ENCODE measurements at places on chromosomes 12 and 14.
A peak's percentile ranks its signal among the peaks of the same experiment; 100 is the strongest.

DNA sequence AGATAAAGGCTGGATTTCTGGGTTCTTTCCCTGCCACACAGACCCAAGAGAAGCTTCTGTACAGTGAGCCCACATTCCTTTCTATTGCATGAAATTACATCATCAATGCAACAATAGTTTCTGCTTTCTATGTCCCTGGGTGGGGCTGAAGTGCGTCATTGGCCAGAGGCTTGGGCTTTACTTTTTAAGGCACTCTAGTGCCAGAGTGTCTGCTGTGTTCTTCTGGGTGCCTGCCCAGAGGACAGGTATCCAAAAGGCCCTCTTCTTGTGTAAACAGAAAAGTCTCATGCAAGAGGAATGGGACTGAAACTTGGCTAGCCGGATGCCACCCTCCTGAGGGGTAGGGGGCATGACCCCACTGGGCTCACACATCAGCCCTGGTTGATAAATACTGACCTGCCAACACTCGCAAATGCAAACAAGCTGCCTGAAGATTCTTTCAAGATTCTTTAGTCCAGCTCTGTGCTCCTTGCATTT, 5.9 kb downstream of the KRT86 start:
- DNase-seq: peak; percentile 96

- peak; percentile 42 for DNase-seq
Observed at GRCh38 chr12:62361048-62361447, 100.8 kb downstream of the USP15 start.

GRCh38 chr12:3747543-3747942, 5.4 kb downstream of the CRACR2A start:
- DNase-seq: no peak

- no peak for DNase-seq
Observed at GRCh38 chr14:58249611-58250010, 5.0 kb downstream of the PSMA3 start.

- DNase-seq: peak; percentile 44
Observed at GRCh38 chr14:73741876-73742519, 27.8 kb upstream of the PNMA1 start.

DNA sequence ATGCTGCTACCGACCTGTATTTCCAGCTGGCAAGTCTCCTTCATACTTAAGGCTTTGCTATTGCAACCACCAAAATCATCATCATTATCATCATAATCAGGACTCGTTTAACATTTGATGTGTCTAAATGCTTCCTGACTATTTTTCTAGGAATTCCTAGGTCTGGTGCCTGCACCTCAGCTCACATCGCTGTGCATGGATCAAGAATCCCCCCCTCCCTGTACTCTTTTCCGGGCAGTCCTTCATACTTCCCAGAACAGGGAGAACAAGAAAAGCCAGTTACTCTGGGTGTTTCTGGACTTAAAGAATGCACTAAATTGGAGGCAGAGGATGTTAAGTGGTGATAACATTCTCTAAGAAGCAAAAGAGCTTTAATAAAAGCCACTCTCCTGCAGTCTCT, 9.4 kb downstream of the ERP27 start:
- DNase-seq: peak; percentile 75

DNA sequence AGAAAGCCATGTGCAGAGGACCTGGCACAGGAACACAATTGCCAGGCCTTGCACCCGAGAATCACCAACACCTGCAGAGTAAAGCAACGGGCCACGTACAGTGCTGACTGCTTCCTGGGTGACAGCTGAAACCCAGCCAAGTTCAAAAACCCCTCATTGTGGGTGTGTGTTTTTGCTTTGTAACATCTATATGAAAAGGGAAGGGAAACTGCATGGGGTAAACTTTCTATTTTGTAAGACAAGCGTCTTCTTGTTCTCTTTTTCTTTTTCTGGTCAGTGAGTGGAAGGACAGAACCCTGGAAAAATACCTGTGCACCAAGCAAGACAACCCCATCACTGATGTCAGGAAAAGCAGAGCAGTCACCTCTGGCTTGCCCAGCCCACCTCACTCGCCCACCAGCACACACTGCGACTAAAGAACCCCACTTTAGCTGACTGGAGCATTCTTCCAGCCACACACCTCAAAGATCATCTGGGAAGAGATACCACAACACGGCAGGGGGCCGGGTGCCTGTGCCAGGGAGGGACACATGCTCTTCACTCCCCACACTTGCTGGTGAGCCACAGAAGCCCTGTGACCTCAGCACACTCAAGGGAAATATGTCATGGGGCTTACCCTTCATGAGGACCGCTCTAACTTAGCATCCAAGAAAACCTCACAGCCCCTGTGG, 172.3 kb downstream of the NDUFA12 start:
- DNase-seq: no peak

GRCh38 chr12:10690906-10691305, 17.1 kb upstream of the STYK1 start:
- DNase-seq: peak; percentile 29

DNA sequence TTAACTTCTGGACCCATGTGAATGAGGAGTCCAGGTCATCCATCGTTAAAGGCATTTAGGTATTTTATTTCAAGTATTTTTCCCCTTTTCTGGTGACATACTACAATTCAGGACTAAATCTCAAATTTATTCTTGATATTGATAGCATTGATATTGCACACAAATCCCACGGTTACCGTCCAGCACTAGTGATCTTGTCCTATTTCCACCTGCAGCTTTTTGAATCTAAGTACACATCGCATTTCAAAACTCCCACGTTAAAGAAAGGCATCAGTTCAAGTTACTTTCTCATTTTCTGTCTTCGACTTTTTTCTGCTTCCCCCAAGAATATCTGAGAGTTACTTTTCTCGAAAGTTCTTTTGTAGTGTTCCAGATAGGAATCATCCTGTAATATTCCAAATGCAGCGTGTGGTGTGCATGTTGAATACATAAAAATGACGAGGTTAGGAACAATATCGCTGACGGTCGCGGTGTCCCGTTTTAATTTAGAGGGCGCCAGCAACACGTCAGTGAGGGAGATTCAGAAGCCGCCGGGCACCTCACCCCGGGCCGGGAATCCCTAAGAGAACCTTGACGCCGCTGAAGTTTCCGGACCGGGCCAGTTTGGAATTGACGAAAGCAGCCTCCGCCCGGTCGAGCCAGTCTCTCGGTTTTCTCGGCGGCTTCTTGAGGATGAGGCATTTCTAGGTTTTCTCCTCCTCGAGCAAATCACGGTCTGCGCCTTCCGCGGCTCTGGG, 569 bp upstream of the RGS6 start:
- DNase-seq: no peak

DNA sequence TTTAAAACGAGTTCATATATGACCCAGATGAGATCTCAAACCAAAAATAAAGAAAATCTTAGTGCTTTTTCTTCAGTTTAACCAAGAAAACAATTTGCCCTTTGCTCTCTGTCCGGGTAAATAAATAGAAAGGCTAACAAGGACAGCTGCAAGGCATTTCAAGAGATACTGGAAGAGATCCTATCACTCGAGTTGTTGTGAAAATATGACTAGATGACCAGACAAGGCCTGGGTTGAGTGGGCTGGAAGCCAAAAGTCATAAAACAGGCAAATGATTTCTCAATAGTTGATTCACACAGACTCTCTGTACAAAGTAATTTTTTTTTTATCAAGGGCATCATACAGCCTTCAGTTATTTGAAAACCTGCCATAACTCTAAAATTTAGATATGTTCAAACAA, 55.9 kb upstream of the AVPR1A start:
- peak; percentile 51 for DNase-seq

DNA sequence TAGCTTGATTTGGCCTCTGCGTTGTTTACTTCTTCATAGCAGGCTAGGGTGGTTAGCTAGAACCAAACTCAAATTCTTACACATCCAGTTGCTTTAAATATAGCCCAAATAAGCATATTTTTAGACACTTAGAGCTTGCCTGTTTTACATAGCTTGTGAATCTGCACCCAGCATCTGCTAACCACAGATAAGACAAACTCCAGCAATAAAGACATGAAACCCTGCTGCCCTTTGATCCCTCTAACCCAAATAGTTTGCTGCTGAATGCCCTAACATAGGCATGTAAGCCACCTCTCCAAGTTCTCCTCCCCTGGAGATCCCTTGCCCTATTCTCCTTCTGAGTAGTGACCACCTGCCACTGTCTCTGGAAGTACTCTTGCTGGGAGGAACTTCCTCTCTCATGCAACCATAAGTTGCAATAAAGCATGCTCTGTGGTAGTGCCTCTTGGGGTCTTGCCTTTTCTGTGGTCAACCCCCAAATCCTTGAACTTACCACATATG, 185.6 kb downstream of the TMEM117 start:
- no peak for DNase-seq

DNA sequence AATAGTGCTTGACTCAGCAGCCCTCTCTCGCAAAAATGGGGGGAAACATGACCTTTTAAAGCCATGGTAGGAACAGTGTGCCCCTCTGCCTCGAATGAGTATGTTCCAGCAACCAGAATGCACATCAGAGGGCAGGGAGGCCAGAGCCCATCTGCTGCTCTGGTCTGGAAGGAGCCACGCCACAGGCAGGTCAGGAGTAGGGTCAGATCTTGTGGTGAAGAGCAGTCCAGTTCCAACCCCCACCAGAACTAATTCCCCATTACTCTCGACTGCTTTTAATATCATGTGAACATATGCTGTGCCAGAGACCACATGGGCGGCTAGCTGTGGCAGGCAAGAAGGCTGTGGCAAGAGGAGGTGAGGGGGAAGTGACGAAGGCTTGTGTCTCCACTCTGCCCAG, 34.6 kb upstream of the TMX1 start:
- no peak for DNase-seq

- DNase-seq: peak; percentile 96
Observed at GRCh38 chr12:58425481-58426392, 484.4 kb downstream of the ATP23 start.

- DNase-seq: no peak
Observed at GRCh38 chr12:66367015-66367667, 64.8 kb downstream of the HELB start.

DNA sequence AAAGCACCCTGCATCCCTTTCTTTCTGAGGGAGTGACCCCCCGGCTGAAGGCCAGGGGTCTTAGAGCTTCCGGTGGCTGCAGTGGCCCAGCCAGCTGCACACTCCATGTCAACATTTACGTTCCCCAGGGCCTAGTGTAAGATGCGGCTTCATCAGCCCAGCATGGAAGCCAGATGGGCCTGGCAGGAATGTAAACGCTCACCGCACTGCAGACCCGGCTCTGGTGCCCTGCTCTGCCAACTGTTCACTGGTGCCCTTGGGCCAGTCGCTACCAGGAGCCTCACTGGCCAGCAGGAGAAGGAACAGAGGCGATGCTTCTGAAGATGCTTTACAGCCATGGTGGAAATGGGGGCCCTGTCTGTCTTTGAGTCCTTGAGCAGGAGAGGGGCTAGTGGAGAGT, 8.6 kb upstream of the TMEM119 start:
- DNase-seq: no peak

- DNase-seq: peak; percentile 34
Observed at GRCh38 chr12:45302621-45303369, 86.9 kb downstream of the ANO6 start.

GRCh38 chr12:47742253-47742825, 16.3 kb downstream of the RAPGEF3 start:
- DNase-seq: peak; percentile 39

DNA sequence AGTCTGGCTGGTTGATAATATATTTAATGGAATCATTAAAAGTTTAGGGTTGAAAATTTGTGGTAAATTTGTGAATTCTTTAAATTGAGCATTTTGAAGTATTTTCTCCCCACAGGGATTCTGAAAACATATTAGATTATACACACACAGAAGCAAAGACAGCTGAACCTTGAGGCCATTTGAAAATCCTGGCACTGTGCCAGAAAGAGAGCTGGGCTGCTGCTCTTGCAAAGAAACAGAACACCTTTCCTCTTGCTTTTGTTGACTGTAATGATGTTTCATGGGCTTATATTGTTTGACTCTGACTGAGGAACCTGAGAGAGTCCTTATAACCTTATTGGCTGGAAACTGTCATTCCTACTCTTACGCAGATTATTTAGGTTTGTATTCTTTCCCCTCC, 4.8 kb downstream of the RNF34 start:
- no peak for DNase-seq

- peak; percentile 54 for DNase-seq
Observed at GRCh38 chr12:52395761-52396434, 10.2 kb downstream of the KRT82 start.

- DNase-seq: no peak
Observed at GRCh38 chr14:20614038-20614840, 23.1 kb upstream of the RNASE12 start.

DNA sequence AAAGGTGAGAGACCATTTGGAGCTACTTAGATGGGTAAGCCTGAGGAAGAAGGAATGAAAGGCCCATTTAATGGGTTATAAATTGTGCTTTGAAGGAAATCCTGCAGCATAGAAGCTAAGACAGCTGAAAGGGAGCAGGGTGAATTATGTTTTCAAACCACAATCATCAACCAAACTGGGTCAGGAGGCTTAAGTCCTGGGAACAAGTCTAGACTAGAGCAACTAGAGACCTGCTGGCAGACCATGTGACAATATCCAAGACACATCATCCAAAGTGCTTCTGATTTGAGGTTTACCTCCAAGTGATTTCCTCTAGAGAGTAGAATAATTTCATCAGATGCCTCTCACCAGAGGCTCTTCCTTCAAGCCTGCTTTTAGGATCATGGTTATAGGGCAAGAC, 53.7 kb downstream of the MAP3K9 start:
- no peak for DNase-seq

GRCh38 chr14:20631023-20631879, 10.2 kb downstream of the OR6S1 start:
- DNase-seq: peak; percentile 60

DNA sequence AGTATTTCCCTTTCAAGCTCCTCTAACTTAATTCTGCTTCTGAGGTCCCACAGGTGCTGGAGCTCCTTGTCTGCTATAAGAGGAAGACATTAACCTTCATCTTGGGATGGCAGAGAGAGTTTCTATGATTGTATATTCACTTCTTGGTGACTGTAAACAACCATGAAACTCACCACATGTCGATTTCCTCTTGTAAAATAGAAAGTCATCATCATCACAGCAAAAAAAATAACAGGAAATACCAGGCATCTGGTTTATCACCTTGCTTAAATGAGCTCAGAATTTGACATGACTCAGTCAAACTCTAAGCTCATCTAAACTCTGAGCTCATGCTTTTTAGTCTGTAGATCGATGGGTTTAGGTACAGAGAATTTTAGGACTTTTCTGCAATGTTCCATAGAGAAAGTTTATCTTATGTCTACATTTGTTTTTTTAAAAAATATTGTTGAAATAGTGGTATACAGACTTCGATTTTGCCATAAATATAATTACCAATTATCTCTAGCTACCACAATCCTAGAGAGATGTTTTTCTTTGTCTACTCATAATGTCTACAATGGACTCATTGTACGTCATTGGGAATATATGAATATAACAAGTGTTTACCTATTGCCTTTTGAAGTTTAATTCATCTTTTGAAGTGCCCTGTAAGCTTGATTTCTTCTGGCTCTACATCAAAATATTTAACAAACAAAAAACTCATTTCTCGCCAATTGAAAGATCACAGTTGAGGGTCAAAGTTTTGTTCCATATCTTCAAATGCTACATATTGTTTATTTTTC, 58.4 kb downstream of the IGF1 start:
- DNase-seq: peak; percentile 32

Measured in EH (cell line).